ENCODE measurements at places on chromosomes 1 and 21. TPM values are rescaled to one million over a fixed set of nuclear protein-coding genes. Genes with fewer than 3 reads are reported as not detected.

TEDDM1 gene
- not detected for total RNA-seq

FLG gene
- not detected for total RNA-seq

ESPN gene
- 0.67 TPM for total RNA-seq

TRIM45 gene
- 5.5 TPM for total RNA-seq

SLAMF7 gene
- 0.40 TPM for total RNA-seq

DNA sequence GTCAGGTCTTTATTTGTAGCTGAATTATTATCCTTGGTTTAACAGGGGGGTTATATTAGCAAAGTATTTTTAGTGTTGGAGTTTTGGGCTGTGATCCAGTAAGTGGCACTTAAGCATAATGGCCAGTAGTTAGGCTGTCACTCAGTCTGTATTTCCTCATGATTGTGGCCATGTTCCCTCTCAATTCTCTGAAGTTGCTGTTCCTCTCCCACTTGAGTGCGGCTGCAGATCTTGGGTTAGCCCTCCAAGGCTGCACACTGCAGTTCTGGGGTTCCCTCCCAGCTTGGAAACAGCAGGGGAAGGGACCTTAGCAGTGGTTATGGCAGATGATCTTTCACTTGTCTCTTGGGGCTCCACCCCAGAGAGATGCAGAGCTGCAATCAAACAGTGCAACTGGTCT, 23.2 kb upstream of the DENND1B start:
- no peak overlapping the region for H3K27ac ChIP-seq
- no peaks in the 10 kb centered on the region for H3K36me3 ChIP-seq
- DNase-seq: no peak
- H3K4me1 ChIP-seq: no peaks in the 10 kb centered on the region

GRCh38 chr1:243497939-243498681, 242.3 kb downstream of the SDCCAG8 start:
- no peak overlapping the region for H3K4me3 ChIP-seq
- H3K4me1 ChIP-seq: no peaks in the 10 kb centered on the region
- H3K27ac ChIP-seq: no peak overlapping the region
- no peaks in the 10 kb centered on the region for H3K27me3 ChIP-seq
- H3K36me3 ChIP-seq: no peaks in the 10 kb centered on the region

DNA sequence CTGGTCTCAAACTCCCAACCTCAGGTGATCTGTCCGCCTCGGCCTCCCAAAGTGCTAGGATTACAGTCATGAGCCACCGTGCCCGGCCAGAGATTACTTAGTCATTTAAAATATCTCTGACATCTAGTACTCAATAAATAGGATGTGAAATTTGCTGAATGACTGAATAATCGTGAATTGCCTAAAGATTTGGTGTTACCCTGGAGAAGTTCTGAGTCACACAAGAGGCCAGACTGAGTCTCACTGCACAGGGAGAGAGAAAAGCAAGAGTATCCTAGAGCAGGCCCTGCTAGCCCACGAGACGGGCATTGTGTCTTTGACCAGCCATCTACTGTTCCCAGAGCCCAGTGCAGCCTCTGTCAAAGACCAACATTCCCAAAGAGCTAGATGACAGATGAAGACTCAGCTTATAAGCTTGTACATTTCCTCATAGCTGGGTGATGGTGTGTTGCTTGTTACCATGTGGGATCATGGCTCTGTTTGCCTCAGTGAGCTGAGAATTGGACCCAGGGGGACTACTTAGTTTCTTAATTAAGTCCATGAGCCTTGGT, 5.6 kb upstream of the EIF4G3 start:
- no peak overlapping the region for H3K4me3 ChIP-seq
- H3K27ac ChIP-seq: no peak overlapping the region
- no peaks in the 10 kb centered on the region for H3K36me3 ChIP-seq
- H3K27me3 ChIP-seq: no peaks in the 10 kb centered on the region
- peaks cover 12% of the 10 kb centered on the region for H3K4me1 ChIP-seq
- DNase-seq: no peak

GRCh38 chr1:235017719-235018118, 110.9 kb downstream of the TOMM20 start:
- no peak overlapping the region for H3K4me3 ChIP-seq
- peaks cover 5% of the 10 kb centered on the region for H3K4me1 ChIP-seq
- no peaks in the 10 kb centered on the region for H3K36me3 ChIP-seq
- no peaks in the 10 kb centered on the region for H3K27me3 ChIP-seq
- H3K27ac ChIP-seq: no peak overlapping the region

GRCh38 chr1:237891979-237892378, 1.3 kb upstream of the ZP4 start:
- DNase-seq: no peak
- H3K27me3 ChIP-seq: no peaks in the 10 kb centered on the region
- no peaks in the 10 kb centered on the region for H3K4me1 ChIP-seq
- H3K27ac ChIP-seq: no peak overlapping the region
- H3K4me3 ChIP-seq: no peak overlapping the region
- H3K36me3 ChIP-seq: no peaks in the 10 kb centered on the region

GRCh38 chr1:23400324-23401114, 24.0 kb downstream of the TCEA3 start:
- peaks cover 5% of the 10 kb centered on the region for H3K4me1 ChIP-seq
- no peaks in the 10 kb centered on the region for H3K27me3 ChIP-seq
- H3K27ac ChIP-seq: no peak overlapping the region
- DNase-seq: no peak

DNA sequence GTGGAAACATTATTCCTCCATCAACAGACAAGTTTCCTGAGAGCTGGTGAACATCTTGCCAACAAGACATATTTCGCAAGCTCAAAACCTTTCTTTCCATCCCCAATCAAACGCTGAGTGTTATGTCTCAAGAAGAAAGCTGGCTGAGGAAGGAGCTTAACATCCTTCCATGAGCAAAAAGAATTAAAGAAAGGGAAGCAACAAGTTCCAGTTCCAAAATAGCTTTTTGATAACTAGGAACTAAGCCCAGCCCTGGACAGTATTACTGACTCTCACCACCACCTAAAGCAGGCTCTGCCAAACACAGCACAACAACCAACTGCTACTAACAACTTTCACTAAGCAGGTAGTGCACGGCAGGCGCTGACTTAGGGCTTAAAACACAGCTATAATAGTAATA, 50.2 kb downstream of the CAPZB start:
- no peaks in the 10 kb centered on the region for H3K27me3 ChIP-seq
- H3K27ac ChIP-seq: peak overlapping the region; percentile 53
- H3K4me3 ChIP-seq: no peak overlapping the region
- H3K4me1 ChIP-seq: peaks cover 92% of the 10 kb centered on the region
- DNase-seq: no peak
- H3K36me3 ChIP-seq: no peaks in the 10 kb centered on the region

DNA sequence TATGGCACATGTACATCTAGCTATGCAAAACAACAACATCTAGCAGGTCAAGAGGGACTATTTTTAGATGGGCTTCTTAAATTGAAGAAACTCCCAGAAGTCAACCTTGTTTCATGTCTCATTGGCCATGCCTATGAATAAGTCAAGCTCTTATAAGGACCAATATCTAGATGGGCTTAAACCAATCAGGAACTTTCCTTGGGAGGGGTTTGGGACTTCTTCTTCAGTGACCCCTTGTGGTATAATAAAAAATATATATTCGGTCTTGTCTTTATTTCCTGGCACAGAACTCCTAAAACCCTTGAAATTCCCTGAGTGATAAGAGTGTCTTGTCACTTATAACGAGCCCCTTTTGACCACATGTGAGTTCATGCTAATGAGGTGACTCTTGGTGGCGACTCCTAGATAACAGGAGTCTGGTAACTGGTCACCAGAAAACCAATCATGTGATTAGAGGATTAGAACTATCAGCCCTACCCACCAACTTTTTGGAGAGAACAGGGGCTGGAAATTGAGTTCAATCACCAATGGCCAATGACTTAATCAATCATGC, 218.3 kb downstream of the HHIPL2 start:
- no peak for DNase-seq
- H3K4me3 ChIP-seq: no peak overlapping the region
- H3K27ac ChIP-seq: no peak overlapping the region
- H3K4me1 ChIP-seq: no peaks in the 10 kb centered on the region
- H3K27me3 ChIP-seq: no peaks in the 10 kb centered on the region

DNA sequence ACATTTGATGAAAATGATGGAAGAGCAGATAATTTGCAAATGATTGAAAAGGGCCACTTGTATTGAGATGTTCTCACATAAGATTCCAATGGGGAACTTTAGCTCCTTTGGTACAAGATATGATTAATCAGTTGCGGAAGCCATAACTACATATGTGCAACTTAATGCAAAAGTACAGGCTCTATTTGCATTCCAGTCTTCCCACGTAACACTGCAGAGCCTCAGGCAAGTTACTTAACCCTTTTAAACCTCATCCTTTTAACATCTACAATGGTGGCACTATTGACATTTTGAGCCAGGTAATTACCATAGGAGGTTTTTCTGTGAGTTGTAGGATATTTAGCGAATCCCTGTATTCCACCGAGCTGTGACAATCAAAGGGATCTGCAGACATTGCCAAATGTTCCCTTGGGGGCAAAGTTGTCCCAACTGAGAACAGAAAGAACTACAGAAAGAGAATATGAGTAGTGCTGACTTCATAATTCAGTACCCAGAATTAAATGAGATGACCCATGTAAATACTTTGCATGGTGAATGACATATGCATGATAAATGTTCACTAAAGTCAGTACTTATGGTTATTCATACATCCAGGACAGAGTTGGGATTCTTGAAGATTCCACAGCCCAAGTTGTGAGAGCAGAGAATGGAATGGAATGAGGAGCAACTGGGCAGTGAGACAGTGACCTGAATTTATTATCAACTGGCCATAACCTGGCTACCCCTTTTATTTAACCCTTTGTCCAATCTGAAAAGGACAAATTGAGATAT, 62.6 kb downstream of the SPAG17 start:
- no peak overlapping the region for H3K4me3 ChIP-seq
- DNase-seq: no peak
- H3K4me1 ChIP-seq: peaks cover 9% of the 10 kb centered on the region
- no peaks in the 10 kb centered on the region for H3K27me3 ChIP-seq
- H3K27ac ChIP-seq: no peak overlapping the region

DNA sequence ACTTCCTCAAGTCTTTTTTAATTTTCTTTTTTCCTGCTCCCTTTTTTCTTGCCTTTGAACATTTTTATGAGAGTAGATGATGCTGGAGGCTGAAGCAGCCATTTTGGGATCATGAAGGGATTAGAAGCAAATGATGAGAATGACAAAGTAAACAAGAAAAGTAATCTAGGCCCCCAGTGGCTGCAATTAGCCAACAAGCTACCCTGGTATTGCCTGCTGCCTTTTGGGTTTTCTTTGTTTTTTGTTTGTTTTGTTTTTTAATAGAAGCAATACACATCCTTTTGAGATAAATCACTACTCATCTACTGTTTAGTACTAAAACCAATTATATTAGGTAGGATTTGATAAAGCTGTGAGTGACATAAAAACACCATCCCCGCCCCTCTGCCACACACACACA, 280.7 kb upstream of the ADGRL2 start:
- no peak for DNase-seq
- H3K27ac ChIP-seq: no peak overlapping the region
- no peak overlapping the region for H3K4me3 ChIP-seq
- no peaks in the 10 kb centered on the region for H3K36me3 ChIP-seq

GRCh38 chr1:224159541-224159940, 23.5 kb upstream of the DEGS1 start:
- no peak for DNase-seq
- no peak overlapping the region for H3K4me3 ChIP-seq
- no peak overlapping the region for H3K27ac ChIP-seq
- H3K27me3 ChIP-seq: no peaks in the 10 kb centered on the region
- no peaks in the 10 kb centered on the region for H3K4me1 ChIP-seq

DNA sequence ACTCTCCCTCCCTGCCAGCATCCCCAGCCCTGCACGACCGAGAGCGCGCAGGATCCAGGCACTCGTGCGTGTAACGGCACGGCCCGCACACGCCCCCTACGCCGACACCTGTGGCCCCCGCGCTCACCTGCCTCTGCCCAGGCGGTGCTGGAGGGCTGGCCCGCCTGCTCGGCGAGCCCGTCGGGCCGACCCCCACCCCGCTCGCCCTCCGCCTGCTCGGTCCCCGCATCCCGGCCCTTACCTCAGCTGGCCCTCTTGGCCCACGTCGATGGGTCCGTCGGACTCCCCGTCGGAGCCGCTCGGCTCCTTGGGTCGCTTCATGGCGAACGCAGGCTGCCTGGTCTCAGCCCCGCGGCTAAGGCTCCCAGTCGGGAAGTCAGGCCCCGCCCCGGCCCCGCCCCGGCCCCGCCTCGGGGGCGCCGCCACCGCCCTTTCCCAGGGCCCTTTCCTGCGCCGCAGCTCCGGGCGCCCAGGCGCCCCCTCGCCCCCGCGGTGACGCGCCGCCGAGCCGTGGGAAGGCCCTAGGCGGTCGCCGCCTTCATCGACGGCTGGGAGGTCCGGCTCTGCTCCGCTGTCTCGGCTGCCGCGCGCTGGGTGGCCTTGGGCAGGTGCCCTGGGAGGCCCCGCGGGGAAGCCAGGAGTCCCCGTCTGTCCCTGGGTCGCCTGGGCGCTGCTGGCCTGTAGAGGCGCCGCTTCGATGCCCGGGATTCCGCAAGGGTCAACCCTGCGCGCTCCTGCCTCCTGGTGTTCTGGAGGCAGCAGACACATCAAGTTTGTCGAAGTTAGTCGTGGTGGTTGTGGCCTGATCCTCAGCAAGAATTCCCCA, at the start of gene HEYL:
Gene HEYL, minus strand, starts transcription at position 339 of the 826 bp plus-strand sequence. Its CDS starts 18 bp downstream, at position 321.
- H3K27ac ChIP-seq: no peak within 1 kb of the TSS
- DNase-seq: peak; percentile 61
- no peaks in the 10 kb centered on the region for H3K27me3 ChIP-seq
- H3K36me3 ChIP-seq: no peaks in the 10 kb centered on the region

DNA sequence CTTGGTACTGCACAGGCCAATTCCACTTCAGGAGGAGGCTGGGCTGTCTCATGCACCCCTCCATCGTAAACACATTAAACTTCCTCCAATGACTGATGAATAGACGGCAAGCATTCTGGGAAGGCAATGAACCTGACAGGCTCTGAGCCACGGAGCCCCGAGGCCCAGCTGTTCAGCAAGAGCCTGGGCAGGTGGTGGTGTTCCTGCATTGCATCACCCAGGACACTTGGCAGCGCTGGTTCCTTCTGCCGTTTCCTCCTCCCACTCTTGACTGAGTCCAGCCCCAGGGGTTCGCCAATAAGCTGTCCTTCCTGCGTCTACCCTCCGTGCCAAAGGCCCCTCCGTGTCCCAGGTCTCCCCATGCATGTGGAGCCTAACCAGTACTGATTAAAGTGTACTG, 109.8 kb downstream of the JAK1 start:
- no peak overlapping the region for H3K27ac ChIP-seq
- DNase-seq: no peak
- H3K4me1 ChIP-seq: no peaks in the 10 kb centered on the region
- H3K4me3 ChIP-seq: no peak overlapping the region
- no peaks in the 10 kb centered on the region for H3K27me3 ChIP-seq

GRCh38 chr1:220696863-220697231, 6.7 kb downstream of the C1orf115 start:
- no peak for DNase-seq
- H3K4me3 ChIP-seq: no peak overlapping the region
- peaks cover 12% of the 10 kb centered on the region for H3K4me1 ChIP-seq
- H3K36me3 ChIP-seq: no peaks in the 10 kb centered on the region

GRCh38 chr21:29616209-29616751, 317.6 kb downstream of the BACH1 start:
- H3K27ac ChIP-seq: no peak overlapping the region
- no peak for DNase-seq
- H3K36me3 ChIP-seq: no peaks in the 10 kb centered on the region
- no peaks in the 10 kb centered on the region for H3K4me1 ChIP-seq

All from thyroid gland (tissue), 4 donors.